ENCODE measurements at places on chromosomes 7 and 10.

DNA sequence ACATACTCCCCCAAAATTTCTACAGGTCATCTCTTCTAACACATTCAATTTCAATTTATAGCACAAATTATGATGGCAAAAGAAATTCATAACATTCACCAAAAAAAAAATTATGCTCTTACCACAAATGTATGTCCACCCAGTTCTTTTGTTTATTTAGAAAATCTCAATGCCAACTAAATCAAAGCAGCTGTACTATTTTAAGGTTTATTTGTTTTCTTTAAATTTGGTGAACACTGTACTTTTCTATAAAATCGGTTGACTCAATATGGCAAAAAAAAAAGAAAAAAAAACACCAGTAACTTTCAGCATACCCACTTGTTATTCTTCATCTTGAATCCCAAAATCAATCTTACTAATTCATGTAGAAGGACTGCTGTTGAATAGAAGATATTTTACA lies 225.7 kb downstream of the AGMO start:
- no peak for DNase-seq

GRCh38 chr7:1804310-1804709 lies 134.2 kb downstream of the ELFN1 start:
- DNase-seq = no peak

- no peak for DNase-seq
Observed at GRCh38 chr10:34434119-34434594, 380.9 kb downstream of the PARD3 start.

DNA sequence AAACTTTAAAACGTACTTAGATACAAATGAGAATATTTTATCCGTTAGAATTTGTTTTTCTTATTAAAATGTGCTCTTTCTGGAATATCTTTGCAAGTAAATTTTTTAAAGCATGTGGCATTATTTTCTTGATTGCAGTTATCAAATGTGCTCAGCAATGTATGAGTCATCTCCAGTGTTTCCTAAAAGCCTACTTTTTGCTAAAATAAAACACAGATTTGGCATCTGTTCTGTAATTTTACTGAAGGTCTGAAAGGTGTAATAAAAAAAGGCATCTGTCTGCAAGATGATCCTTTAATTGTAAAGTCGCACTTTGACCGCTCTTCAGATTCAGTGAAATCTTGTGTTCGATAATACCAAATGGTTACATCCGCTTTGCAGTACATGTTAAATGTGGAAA lies 3.4 kb downstream of the GNAT3 start:
- no peak for DNase-seq

DNA sequence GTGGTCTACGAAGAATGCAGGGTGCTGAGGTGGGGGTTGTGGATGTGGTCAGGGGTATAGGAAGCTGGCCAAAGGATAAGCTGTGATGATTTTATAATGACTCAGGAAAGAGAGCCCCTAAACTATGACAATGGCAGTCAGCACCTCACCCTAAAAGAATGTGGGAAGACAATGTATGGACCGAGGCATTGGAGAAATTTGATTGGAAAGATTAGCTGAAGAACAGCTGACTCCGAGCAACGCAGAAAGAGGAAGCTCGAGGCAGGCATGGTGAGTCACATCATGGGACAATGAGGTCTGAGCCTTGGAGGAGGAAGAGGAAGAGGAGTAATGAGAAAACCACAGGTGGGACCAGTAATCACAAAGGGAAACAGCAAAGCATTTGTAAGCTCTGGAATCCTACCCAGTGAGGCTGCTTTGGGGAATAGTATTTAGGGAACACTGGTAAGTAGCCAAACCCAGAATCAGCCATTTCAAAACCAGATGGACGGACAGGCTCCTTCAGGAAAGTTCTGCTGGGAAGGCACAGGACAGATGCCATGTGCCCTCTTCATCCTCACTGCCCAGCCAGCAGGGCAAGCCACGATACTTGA lies 295.4 kb downstream of the PRPF18 start:
- DNase-seq = no peak

GRCh38 chr10:89609833-89610346 lies 35.2 kb downstream of the PANK1 start:
- DNase-seq = no peak

DNA sequence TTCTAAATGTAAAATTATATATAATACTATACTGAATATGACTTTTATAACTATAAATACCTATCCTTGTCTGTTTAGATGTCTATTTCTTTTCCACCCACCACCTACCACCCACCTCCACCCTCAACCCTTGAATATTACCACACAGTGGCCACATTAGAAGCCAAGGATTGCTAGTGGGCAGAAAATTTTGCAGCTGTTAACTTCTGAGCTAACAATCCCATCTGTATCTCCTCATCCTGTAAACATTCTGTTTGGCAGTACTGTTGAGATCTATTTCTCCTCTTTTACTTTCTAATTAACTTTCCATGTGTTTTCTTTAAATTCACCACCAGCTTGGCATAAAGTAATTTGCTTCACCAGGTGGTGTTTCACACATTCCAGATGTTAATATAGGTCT lies 281.1 kb upstream of the BMPER start:
- DNase-seq = no peak

- DNase-seq = no peak
Observed at GRCh38 chr7:50119815-50120637, 27.0 kb upstream of the ZPBP start.

DNA sequence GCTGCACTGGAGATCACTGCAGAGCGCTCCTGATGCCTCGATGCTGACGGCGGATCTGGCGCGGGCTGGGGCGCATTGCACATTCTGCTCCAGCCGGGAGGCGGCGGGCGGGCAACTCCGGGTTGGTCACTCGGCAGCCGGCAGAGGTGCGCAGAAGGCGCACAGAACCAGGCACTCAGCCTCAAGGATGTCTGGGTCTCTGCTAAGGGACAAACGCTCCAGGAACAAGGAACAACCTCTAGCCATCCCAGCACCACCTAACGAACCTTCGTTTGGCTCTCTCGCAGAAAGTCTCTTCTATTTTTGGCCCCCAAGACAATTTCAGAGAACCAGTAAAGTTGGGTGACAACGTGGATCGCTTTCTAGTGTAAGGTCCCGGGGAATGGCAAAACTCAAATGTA lies 254.6 kb downstream of the OTUD1 start:
- DNase-seq = no peak

DNA sequence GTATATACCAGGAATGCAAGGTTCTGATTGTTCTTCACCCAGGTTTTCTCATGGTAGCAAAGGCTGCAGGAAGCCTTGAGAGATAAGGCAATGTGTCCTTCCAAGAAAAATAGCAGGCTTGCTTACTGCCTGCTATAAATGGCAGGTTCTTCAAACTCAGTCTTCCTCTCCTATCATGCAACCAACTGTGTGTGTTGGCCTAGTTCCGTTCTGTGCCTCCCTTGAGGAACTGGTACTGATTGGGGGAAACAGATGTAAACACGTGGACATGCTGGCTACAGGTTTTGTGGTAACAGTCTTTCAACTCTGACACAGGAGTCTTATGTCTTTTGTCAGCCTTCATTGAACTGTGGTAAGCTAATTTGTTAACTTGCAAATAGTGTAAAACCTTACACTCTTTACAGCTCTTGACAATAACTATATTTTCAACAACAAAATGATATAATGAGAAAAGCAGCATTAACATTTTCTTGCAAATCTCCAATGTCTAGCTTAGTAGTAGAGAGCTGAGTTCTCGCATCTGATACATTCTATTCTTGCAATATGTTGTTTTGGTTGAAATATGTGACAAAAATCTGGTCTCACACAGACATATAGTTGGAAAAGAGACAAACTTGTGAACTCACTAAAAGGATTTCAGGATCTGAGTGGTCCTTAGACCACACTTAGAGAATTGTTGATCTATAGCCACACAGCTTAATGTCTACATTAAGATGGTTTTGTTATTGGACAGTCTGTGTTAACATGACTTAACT lies 54.7 kb upstream of the LSM8 start:
- no peak for DNase-seq

- no peak for DNase-seq
Observed at GRCh38 chr7:34497153-34497777, 160.8 kb upstream of the NPSR1 start.

DNA sequence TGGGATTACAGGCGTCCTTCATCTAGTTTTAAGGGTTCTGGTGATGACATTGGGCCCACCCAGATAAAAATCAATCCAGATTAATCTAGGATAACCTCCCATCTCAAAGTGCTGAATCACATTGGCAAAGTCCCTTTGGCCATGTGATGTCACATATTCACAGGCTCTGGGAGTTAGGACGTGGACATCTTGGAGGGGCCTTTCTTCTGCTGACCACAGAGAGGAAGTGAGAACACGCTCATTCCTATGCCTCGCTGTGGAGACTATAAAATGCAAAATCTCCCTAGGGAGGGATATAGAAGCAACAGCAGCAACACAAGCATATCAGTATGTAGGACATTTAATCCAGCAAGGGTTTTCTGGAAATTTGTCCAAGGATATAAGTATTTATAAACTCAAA lies 266.0 kb upstream of the PITRM1 start:
- DNase-seq = no peak

DNA sequence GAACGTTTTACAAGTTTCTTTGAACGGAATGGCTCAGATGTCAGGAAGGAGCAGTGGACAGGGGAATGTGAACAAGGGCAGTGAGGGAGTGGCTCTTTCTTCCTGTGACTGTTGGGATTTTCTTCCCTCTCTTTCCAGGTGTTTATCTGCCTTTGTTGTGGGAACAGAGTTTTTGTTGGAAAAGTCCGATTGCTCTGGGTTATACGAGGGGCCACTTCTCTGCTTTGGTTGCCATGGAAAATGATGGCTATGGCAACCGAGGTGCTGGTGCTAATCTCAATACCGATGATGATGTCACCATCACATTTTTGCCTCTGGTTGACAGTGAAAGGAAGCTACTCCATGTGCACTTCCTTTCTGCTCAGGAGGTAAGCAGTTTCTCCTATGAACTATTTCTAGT lies 41.4 kb downstream of the ZRANB1 start:
- no peak for DNase-seq

GRCh38 chr7:83913174-83913573 lies 264.2 kb upstream of the SEMA3E start:
- no peak for DNase-seq

Data from esophagus squamous epithelium (tissue), 5 donors.